Coronary artery (tissue), 2 donors: ENCODE measurements at places on chromosomes 16 and 17.

GRCh38 chr17:73693071-73693470 is 48.8 kb upstream of the SDK2 start:
- DNase-seq = no peak

GRCh38 chr16:88536971-88537751 is 33.0 kb upstream of the ZC3H18 start:
- DNase-seq = no peak

DNA sequence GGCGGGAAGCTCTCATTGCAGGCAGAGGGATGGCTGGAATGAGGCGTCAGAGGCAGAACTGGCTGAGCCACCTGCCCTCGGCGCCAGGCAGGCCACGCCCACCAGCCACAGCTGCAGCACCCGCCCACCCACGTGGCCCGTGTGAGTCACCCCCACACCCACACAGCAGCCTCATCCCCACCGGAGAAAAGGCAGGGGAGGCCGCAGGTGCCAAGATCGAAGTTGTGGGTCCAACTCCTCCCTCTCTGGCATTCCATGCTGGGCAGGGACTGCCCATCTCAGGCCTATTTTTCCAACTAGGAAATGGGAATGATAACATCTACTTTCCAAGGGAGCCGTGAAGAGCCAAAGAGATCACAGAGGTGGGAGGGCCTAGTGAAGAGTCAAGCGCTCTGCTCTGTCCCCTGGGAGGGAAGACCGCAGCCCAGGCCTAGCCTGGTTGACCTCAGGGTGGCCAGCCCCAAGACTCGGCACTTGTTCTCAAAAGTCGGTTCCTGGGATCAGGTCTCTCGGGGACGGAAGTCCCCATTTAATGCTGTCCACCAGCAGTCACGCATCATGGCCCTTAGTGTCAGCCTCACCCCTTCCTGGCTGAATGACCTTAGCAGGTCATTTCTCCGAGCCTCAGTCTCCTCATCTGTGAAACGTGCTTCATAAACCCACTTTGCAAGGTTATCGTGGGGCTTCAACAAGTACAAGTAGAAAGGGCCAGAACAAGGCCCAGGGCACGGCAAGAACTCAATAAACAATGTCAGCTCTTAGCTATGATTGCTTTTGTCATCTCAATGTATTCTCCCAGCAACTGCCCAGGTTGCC is at the start of gene TRPV3:
TRPV3 (minus strand) TSS at position 45 of the 816 bp plus-strand sequence. CDS start 2,962 bp downstream, outside the sequence.
- no peak for DNase-seq

DNA sequence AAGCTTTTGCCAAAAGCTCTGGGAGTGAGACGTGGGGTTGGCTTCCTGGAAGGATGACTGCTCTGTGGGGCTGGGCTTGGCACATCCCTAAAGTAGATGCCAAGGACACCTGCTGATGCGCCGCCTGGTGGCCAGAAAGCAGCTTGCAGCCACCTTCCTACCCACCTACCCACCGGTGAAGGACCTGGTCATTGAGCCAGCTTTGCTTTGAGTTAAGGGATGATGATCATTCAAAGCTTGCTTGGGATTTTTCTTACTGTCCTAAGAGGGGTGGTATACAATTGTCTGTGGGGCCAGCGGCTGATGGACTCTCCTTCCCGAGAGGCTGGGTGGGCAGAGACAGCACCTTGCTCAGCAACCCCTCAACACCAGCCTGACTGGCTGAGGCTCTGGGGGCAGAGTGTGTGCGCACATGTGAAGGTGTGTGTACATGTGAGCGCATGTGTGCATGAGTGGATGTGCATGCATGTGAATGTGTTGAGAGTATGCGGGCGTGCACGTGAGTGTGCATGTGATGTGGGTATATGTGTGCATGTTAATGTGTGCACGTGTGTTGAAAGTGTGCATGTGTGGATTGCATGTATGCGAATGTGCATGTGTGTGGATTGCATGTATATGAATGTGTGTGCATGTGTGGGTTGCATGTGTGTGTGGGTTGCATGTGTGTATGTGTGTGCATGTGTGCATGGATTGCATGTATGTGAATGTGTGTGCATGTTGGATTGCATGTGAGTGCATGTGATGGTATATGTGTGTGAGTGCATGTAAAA is 18.6 kb downstream of the C1QTNF1 start:
- DNase-seq = no peak

GRCh38 chr17:21189361-21189760 is 24.6 kb downstream of the TMEM11 start:
- no peak for DNase-seq

GRCh38 chr16:82560805-82561325 is 65.9 kb upstream of the CDH13 start:
- DNase-seq = no peak

DNA sequence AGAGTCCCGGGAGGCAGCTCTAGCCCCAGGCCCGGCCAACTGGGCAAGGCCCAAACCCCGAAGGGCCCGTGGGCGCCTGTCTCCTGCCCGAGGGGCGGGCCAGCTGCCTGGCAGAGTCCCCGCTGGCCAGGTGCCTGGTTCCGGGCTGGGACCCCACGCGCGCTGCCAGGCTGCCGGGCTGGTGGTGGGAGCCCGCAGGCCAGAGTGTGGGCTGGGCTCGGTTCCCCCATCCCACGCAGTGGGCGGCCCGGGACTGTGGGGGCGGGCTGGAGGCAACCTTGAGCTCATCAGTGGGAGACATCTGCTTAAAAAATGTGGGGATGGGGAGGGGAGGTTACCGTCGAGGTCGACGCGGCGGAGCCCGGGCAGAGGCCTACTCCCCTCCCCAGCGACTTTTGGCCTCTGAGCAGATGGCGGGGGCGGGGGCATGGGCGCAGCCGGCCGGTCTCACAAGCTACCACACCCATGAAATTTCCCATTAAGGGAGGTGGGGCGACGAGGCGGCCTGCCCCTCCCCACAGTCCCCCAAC is 176.4 kb upstream of the GSE1 start:
- no peak for DNase-seq

DNA sequence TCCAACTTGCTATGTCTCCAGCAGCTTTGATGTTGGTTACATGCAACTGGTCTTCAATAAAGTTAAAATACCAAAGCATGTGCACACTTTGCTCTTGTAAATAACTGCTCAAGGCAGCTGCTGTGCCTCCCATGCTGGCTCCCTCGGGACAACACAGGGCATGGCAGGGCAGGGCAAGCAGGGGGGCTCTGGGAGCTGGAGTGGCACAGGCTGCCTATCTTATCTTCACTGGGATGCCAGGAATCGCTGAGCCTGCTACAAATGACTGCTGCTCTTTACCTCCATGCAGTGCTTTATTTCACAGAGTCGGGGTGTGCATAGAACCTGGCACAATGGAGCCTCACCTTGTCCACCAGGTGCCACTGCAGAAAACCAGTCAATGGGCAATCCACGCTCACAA is 21.8 kb downstream of the PEMT start:
- no peak for DNase-seq

DNA sequence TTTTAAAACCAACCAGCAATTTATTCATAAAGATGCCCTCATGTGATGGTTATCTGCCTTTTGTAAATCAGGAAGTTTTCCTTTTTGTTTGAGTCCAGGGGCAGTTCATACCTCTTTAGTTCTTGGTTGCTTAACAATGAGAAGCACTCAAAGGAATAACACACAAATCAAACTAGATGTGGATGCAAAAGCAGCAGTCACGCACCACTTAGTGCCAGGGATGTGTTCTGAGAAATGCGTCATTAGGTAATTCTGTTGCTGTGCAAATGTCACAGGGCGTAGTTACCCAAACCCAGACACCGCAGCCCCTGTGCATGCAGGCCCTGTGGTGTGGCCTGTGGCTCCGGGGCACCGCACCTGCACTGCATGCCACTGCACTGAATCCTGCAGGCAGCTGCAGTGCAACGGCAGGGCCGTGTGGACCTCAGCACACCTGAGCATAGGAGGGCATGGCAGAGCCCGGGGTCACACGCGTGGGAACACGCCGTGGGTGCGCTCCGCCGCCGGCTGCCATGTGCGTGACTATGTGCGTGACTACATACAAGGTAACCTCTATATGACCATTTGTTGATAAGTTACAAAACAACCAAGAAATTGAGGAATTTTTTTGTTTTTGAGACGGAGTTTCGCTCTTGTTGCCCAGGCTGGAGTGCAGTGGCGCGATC is 39.6 kb downstream of the PKD1 start:
- DNase-seq = no peak

- no peak for DNase-seq
Observed at GRCh38 chr16:2715064-2715463, 5.0 kb downstream of the PRSS27 start.
